ENCODE measurements at places on chromosomes 3 and 15.

GRCh38 chr3:113212150-113212843, 940 bp downstream of the BOC start:
- DNase-seq, result no peak

GRCh38 chr3:9776896-9777693, 7.3 kb upstream of the CAMK1 start:
- DNase-seq, result no peak

DNA sequence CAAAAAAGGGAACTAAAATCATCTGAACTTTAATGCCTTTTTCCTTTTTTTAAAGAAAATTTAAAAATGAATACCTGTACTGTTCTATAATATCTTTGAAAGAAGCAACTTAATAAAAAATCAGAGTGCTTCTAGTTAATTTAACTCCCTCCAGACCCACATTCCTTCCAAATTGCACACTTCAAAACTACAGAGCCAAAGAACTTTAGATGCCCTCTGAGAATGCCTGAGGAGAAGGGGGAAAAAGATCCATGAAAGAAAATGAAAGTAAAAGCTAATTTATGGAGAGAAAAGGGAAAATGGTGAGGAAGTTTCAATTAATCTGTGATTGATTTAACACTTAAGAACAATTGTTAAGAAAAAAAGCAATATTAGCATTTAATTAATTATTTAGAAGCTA, 1141.6 kb downstream of the IGSF11 start:
- no peak for DNase-seq

- DNase-seq, result no peak
These were observed 9.5 kb downstream of the TYRO3 start for GRCh38 chr15:41568350-41569017.

- DNase-seq, result no peak
These were observed 137.5 kb upstream of the CCDC54 start for GRCh38 chr3:107239703-107240102.

DNA sequence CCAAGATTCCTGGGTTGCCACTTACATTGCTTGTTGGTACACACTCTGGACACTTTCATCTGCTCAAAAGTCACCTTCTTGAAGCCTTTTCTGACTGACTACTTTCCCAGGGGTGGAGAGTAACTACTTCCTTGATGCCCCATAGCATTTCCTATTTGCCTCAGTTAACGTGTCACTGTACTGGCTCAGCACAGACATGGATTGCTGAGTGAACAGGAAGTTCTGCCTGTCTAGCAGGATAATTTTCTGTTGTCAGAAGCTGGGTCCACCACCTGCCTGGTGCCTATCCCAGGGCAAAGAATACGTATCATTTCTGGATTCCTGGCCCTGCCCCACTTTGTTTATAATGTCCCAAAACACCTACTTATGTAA, 15.3 kb upstream of the ABHD17C start:
- no peak for DNase-seq

DNA sequence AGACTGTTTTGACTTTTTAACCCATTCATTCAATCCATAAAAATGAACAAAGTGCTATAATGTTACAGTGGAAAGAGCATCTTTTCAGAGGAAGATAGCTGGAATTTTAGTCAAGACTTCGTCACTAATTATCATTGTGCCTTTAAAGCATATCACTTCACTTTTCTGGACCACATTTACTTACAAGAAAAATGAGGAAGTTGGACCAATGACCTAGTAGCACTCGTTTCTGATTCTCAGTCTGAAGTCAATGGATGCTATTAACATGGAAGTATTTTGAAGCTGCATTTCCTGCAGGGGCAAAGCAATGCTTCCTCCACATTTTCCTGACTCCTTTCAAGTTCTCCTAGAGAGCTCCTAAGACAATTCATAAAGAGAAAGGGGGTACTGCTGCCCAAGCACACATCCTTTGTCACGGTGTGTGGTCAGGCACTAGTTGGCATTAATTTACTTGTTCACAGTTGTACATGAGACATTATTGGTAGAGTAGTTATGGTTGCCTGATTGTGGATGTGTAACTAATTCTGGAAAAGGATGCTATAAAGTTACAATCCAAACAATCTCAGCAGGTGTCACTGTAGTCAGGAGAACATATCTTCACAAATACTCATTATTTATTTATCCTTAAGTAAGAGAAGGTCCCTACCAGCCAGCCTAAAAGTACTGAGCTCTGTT, 1049.1 kb downstream of the FHIT start:
- DNase-seq, result no peak

GRCh38 chr3:172125053-172125452, 85.7 kb downstream of the FNDC3B start:
- peak; percentile 37 for DNase-seq

- no peak for DNase-seq
These were observed 57.7 kb downstream of the FEM1B start for GRCh38 chr15:68335251-68335650.

- DNase-seq, result no peak
These were observed 214.4 kb downstream of the LRTM1 start for GRCh38 chr3:54713455-54713854.

GRCh38 chr15:76310475-76311099, 682 bp downstream of the ETFA start:
- peak; percentile 76 for DNase-seq

GRCh38 chr3:157327018-157327417, 109.6 kb upstream of the PTX3 start:
- no peak for DNase-seq

DNA sequence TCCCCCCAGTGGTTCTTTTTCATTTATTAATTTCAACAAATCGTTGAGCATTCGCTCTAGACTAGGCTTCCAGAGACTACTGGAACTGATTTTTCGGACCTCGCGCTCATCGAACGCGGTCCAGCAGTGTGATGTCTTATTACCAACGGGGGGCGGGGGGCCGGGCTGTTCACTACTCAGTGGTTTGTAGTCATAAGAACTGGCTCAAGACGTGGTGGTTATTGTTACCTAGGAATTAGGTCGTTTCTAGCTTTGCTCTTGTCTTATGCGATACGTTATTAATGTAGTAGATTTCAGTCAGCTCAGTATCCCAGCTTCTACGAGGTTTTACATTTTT, 858 bp downstream of the RBM5 start:
- no peak for DNase-seq

GRCh38 chr3:23270423-23270822, 67.3 kb downstream of the UBE2E2 start:
- DNase-seq, result no peak

DNA sequence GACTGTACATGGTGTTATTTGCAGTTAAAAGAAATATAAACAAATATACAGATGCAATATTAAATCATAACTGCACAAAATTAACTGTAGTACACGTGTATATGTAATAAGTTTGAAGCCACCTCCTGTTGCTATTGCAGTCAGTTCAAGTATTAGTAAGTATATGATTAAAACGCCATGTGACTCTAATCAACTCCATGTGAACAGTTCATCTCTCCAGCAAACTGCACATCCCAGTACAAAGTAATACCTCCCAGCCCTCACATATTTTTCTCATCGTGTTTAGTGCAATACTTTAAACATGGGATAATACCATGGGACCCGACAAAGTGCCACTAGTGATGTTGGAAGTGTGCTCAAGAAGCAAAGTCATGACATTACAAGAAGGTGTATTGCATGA, 34.6 kb downstream of the PDCD10 start:
- no peak for DNase-seq

GRCh38 chr3:130517602-130518001, 625 bp downstream of the COL6A6 start:
- DNase-seq, result no peak

GRCh38 chr3:45579251-45579650, 15.3 kb upstream of the LIMD1 start:
- DNase-seq, result no peak

DNA sequence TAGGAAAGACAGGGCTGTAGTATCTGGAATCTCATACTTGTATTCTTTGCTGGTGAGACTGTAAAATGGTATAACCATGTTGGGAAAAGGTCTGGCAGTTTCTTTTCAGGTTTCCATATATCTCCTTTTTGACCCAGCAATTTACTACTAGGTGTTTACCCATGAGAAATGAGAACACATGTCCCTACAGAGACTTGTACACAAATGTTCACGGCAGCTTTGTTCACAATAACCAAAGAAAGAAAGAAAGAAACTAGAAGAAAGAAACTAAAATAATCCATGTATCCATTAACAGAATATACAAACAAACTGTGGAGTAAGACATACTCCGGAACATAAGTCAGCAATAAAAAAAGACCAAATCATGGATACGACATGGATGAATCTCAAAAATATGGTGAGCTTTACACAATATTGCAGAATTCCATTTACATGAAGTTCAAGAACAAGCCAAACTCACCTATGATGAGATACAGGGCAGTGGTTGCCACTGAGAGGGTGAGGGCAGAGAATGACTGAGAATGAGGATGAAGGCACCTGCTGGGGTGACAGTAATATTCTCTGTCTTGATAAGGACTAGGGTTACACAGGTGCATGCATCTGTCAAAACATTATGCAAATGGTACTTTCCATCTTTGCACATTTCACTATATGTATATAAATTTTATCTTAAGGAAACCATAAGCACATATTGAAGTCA, 2.7 kb downstream of the RFTN1 start:
- no peak for DNase-seq

GRCh38 chr3:132966374-132966773, 71.8 kb upstream of the TMEM108 start:
- DNase-seq, result no peak

GRCh38 chr3:142225885-142226215, 465 bp upstream of the GK5 start:
- no peak for DNase-seq

DNA sequence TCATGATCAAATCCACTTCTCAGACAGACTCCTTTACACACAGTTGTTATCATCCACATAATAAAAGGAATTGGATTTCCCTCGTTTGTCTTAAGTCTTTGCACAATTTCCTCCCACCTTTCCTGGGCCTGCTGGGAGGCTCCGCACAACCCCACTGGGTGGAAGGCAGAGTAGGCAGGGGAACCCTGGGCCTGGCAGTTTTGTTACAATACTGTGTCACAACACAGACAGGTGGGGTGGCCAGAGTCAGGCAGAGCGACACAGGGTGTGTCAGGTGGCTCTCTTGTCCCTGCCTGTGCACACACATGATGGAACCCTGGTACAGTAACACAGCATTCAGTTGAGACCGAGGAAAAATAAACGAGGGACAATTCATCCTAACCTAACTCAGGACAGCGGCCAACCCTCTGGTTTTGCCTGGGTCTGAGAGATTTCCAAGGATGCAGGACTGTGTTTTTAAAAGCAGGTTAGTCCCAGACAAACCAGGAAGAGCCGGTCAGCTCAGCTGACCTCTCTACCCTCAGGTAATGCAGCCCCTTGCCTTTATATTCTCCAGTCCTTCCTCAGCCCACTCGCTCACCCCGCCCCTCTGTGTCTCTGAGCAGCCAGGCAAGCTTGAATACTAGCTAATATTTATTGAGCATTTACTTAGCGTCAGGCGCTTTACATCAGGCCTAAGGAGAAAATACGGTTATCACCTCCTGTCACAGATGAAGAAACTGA, 8.8 kb upstream of the FAM174B start:
- DNase-seq, result no peak

GRCh38 chr3:77102951-77103769, 63.3 kb downstream of the ROBO2 start:
- no peak for DNase-seq

DNA sequence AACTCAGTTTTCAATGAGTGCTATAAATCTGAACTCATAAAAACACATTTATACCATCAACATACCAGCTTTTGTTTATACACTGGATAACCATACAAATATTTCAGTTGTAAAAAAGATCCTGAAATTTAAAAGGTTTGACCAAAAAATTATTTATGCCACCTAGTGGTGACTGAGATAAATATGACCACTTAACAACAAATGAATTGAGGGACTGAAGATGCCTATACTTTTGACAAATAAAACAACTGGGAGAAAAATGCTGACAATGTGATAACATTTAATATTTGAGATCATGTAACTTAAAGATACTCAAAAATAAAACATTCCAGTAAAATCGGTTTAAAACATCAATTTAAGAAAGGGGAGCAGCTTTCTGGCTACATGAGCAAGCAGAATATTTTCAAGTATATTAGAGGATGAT, 30.4 kb downstream of the ATG3 start:
- DNase-seq, result no peak

GRCh38 chr3:53890726-53891475, 758 bp downstream of the SELENOK start:
- DNase-seq, result no peak

- DNase-seq, result no peak
These were observed 63.5 kb downstream of the C3orf70 start for GRCh38 chr3:185089343-185089742.

- no peak for DNase-seq
These were observed 3.0 kb downstream of the FAM219B start for GRCh38 chr15:74903676-74904075.

DNA sequence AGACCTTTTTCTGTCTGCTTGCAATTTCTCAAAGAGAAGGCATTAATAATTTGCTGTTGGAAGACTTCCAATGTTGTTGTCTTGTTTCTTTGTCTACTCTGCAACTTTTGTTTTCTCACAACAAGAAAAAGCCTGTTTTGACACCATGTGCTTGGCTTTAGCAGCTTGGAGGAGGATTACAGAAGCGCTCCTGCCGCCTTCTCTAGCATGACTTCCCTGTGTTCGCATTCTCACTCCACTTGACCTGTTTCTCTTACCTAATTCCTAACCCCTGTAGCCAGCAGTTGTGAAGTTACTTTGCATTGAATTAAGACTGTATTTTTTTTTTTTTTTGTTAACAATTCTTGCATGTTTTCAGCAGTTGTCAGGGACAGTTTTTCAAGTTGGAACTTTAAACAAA, 235.3 kb upstream of the GOLIM4 start:
- no peak for DNase-seq

GRCh38 chr3:162555761-162556160, 1059.2 kb downstream of the OTOL1 start:
- DNase-seq, result no peak

- DNase-seq, result no peak
These were observed 1.9 kb upstream of the RAB6B start for GRCh38 chr3:133897547-133897946.

DNA sequence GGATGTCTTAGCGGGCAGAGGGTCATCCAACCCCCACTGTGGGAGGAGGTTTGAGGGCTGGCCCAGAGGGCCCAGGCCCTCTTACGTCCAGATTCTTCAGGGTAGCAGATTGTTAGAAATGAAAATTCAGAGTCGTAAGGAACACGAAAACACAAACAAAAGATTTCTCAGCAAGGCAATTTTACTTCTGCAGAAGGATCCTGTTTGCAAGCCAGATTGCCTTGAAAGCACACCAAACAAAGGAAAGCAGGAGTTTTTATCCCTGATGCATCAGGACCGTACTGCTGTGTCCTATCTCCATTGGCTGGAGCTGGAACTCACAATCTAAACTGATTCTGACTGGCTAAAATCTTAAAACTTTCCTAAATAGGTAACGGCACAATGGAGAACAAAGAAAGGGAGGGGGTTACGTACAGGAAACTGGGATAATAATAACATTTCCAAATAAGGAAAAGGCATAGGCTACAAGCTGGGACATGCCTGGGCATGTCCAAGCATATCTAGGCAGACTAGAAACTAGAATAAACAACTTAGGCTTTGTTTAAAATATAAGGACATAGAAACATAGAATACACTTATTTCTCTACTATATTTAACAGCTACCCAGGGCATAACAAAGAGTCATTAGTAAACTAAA, 97.3 kb upstream of the C2CD4B start:
- no peak for DNase-seq

- no peak for DNase-seq
These were observed 75.6 kb upstream of the ANKRD34C start for GRCh38 chr15:79206940-79207339.

GRCh38 chr3:46368569-46368968, 2.2 kb upstream of the CCR5 start:
- DNase-seq, result no peak

GRCh38 chr3:172836390-172836997, 86.0 kb downstream of the ECT2 start:
- DNase-seq, result no peak
